Activated CD4-positive, CD25-positive, alpha-beta regulatory T cell (primary cell): ENCODE measurements at places on chromosomes 1 and 21.

DNA sequence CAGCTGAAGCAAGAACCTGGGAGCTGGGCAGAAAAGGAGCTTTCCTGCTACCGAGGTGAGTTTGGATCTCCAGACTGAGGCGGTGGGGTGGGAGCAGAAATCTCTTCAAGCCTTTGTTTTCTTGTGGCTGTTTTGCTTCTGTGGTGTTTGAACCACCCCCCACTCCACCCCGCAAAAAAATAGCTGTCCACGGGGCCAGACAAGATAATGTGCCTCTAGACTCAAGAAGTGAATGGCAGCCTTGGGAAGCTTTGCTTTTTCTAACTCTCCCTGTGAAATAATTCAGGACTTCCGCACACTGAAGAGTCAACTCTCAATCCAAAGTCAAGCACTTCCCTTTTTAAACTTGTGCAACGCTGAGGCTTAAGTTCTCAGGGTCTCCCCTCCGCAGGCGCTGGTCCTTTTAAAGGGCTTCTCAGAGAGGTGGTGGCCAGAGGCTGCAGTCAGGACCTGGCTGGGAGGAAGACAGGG lies 159.6 kb upstream of the COA6 start:
- DNase-seq: no peak

DNA sequence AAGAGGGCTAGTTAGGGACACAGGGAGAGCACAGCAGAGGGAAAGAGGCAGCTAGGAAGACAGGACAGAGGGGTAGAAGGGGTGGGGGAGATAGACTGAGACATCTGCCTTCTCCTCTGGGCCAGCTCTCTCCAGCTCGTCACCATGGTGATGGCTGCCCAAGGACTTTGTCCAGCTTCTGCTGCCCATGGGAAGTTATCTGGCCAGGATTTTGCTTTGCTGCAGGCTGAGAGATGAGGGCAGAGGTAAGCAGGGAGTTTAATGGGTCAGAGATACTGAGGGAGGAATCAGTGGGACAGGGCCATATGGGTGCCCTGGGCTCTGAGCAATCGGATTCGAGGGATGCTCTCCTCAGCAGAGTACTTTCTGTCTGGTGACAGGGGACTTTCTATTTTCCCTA lies 34.5 kb upstream of the GPR37L1 start:
- no peak for DNase-seq

DNA sequence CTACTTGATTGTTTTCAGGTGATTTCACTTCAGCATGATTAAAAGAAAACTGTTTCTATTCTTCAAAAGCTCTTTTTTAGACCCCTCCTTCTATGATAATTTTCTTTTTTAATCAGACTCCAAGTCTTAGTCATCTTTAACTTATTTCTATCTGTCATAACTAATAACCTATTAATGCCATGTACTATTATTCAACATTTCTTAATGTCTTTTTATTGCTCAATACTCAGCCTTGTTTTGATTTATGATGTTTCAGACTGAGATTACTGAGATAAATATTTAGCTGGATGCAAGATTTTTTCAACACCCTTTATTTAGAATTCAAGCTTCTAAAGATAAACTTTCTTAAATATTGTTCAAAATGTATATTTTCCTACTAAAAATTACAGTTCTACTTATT lies 53.6 kb downstream of the ATP6V1G3 start:
- no peak for DNase-seq

DNA sequence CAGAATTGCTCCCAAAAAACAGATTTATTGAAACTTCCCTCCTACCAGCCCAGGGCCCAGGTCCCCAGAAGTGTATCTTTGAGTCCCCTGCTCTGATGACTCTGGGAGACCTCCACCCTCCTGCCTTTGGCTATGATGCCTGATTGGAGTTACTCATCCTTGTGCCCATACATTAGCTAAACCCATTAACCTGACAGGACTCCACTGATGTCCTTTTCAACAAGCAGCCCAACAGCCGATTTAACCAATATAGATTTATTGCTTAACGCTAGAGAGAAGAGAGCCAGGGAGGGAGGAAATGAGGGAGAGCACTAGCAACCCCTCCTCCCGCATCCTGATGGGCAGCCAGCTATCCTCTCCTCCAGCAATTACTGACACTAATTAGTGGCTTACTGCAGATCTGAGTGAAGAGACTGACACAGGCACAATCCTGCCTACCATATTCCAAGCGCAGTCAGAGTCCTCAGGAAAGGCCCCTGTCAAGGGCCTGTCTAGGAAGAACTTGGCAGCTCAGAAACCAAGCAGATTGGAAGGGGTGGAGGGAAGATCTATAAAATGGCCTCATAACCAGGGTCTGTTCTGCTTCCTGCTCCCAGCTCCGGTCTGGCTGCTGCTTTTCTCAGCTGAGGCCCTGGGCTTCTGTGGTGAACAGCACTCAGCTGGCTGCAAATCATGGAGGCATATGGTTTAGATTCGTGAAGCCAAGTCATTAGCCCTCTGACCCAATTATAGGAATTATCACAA lies 484.5 kb upstream of the DAB1 start:
- DNase-seq: no peak

DNA sequence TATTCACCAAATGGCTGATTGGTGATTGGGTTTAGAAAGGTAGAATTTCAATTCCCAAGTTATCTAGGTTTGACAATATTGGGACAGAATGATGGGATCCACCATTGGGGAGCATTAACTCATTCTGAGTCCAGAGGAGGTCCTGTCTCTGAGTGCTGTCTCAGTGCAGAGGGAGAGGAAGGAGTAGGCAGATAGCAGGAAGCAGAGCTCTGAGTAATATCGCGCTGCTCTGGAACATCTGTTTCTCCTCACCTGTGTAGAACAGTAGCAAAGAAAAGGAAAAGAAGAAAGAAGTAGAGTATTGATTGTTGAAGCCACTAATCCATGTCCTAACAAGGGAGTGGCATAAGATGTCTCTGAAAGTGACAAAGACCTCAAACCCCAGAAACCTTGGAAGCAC lies 1657.8 kb downstream of the MRPL39 start:
- no peak for DNase-seq

DNA sequence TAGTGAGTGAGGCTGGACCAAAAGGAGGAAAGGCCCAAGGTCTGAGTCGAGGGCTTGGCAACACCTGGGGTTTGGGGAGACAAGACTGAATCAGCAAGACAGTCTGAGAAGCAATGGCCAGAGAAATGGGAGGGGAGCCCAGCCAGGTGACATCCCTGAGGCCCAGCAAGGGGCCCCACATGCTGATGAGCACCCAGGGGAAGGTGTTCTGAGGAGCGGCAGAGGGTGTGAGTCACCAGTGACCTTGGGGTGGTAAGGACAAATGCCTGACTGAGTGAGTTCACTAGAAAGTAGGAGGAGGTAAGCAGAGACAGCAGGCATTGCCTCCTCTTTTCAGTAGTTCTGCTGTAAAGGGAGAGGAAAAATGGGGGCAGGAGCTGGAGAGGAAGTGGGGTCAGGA lies 192.4 kb upstream of the GALNT2 start:
- DNase-seq: no peak

DNA sequence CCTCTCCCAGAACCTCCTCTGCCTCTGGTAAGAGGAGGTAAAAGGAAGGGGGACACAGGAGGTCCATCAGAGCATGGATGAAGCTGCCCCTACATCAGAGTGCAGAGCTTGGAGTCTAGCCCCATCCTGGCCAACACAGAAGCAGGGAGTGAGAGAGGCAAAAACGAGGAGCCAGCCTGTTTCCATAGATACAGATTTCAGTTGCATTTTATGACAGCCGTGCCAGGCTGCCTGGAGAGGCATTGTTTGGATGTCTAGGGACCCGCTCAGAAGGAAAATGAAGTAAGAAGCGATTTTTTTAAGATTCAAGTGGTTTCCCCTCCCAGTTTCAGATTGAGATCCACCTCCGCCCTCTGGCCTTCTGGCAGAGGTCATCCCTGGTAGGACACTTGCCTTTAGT lies 11.5 kb upstream of the GJA8 start:
- DNase-seq: no peak

DNA sequence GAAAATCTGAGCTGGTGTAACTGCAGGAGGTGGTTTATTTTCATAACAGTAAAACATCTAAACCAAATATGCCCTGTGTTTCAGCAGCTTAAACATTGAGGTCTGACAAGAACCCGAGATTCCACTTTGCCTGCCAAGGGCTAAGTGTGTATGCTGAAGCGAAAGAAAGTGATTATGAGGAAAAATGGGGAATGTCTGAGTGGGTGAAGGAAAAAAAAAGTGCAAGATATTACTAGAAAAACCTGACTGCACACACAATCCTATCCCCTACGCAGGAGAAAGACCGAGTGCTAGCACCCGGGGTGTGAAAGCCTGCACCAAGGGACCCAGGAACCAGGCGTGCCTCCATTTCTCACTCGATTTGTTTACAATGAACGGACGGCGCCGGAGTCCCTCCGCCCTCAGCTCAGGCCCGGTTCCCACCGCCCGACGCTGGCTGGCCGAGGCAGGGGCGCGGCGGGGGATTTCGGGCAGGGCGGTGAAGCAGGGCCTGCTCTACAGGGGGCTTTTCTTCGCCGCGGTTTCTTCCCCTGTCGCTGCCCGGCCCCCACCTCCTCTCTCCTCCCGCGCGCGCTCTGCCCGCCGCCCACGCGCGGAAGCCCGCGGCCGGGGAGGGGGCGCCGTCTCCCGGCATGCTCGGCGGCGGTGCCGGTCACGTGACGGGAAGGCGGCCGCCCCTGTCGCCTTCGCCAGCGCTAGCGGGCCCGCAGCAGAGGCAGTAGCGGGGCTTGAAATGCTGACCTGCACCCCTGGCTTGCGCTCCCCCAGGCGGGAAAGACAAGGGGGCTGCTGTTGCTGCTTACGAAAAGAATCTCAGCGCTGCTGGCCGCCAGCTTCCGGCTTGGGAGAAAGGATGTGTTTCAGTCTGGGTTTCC lies 35.9 kb downstream of the ITPKB start:
- DNase-seq: peak; percentile 80
